ENCODE measurements at places on chromosomes 16 and 17.

GRCh38 chr16:86726340-86726739 is 148.0 kb downstream of the FOXL1 start:
- no peak for DNase-seq

GRCh38 chr16:85729452-85730185 is 21.3 kb downstream of the C16orf74 start:
- DNase-seq = no peak

GRCh38 chr17:43591779-43592562 is 45.8 kb upstream of the ETV4 start:
- no peak for DNase-seq

- DNase-seq = peak; percentile 35
Observed at GRCh38 chr17:59840329-59841090, 52.2 kb downstream of the TUBD1 start.

- DNase-seq = no peak
Observed at GRCh38 chr17:47077576-47077975, 98.5 kb upstream of the RPRML start.

GRCh38 chr17:58734811-58735210 is 20.8 kb upstream of the PPM1E start:
- DNase-seq = no peak

- no peak for DNase-seq
Observed at GRCh38 chr17:73196500-73196899, 3.6 kb downstream of the COG1 start.

DNA sequence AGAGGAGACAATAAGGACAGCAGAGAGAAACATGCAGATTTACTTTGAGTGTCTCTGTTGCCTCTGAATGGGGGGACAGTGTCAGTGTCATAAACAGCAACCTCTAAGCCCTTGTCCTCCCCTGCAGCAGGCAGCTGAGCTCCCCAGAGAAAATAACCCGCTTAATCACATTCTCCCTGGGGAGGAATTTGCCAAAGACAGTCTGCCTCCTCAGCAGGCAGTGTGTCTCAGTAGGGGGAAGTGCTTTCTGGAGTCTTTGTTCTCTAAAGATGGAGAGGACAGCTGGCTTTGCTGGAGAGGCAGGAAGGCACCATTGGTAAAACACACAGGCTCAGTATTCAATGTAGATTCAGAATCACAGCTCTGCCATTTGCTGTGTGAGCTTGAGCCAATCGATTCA is 16.1 kb downstream of the TEKT5 start:
- DNase-seq = no peak

DNA sequence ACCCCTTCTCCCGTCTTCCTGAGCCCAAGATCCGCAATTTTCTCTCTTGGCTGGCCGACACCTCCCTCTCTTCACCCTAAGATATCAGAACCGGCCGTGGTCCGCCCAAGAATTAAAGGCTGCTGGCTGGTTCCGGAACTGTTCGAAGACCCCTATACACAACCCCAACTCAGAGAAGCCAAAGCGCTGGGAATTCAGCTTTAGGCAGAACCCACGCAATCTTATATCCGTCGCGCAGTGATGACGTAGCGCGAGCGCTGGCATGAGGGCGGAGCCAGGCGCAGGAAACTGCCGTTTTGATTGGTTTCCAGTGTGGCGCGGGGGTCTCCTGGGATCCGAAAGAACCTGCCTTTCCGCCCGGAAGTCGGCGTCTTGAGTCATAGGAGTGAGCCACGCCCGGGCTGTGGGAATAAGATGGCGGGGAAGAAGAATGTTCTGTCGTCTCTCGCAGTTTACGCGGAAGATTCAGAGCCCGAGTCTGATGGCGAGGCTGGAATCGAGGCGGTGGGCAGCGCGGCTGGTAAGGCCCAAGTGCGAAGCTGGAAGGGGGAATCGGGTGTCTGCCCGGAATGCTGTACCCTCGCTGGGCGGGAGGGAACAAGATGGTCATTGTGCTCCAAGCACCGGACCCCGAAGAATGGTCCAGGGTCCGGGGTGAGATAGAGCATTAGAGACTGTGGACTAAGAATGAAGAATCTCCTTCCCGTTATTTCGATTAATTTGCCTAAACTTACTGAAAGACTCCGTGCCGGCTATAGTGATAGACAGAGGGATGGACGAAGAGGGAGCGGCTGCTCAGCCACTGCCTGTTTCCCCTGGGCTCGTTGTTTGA is at the start of the genes RECQL5 and SAP30BP:
RECQL5 (minus strand) TSS at position 196 of the 832 bp plus-strand sequence. CDS start 597 bp downstream, outside the sequence.
SAP30BP (plus strand) TSS at position 380 of the 832 bp plus-strand sequence; CDS start at position 415, 35 bp downstream.
- DNase-seq = peak; percentile 99

Data from activated CD4-positive, alpha-beta T cell treated with anti-CD3 and anti-CD28 coated beads for 4 hours (primary cell).